Right hindlimb (tissue), 1 donor: ENCODE measurements at places on chromosomes 4 and X.
A peak's percentile ranks its signal among the peaks of the same experiment; 100 is the strongest.

- DNase-seq = peak; percentile 62
Measured at GRCh38 chr4:105624530-105624929, 72.1 kb downstream of the ARHGEF38 start.

GRCh38 chrX:42832764-42833549 lies 55.0 kb upstream of the PPP1R2C start:
- DNase-seq = no peak

DNA sequence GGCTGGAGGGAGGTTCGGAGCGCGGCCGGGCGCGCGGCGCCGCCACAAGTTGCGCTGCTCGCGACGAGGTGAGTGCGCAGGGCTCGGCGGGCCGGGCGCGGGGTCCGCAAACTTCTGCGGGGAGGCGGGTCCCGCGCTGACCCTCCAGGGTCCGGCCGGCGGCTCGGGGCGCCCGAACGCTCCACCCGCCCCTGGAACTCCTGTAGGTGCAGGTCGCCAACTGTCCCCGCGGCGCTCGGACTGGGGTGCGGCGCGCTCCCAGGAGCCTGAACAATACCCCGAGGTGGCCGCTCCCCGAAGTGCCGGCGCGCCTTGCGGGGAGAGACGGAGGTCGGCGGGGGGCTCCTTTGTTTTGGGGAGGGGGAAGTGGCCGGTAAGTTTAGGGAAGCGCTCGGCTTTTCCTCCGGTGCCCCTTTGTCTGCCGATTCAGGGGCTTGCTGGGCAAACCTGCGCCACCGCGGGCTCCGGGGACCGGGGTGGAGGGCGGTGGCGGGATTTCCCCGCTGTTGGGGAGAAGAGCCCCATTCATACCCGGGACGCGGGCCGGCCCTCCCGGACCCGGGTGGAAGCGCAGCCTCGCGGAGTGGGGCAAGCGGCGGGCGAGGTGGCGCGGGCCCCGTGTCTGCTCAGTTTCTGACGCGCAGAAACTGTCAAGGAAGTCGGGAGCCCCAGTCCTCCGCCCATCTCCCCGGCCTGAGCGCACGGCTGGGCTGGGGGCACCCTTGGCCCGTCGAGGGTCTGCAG lies 694 bp downstream of the TBL1X start:
- peak; percentile 39 for DNase-seq

DNA sequence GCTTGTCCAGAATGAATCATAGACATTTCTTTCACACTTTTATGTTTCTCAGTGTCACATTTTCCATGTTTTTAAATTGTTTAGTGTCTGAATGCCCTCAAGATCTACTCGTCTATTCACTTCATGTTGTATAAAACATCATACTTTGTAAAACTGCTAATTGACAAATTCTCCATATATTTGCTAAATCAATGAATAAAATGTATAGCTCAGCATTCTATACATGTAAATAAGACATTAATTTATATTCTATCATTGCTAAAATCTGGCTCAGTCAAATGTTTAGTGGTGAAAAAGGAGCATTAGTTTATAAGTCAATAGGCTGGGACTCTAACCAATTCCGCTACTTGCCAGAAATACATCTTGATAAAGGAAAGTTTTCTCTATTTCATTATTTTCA lies 379.6 kb downstream of the NAF1 start:
- DNase-seq = no peak

GRCh38 chr4:123378794-123379193 lies 17.8 kb upstream of the SPRY1 start:
- no peak for DNase-seq
